ENCODE measurements at places on chromosomes 2 and 18.

DNA sequence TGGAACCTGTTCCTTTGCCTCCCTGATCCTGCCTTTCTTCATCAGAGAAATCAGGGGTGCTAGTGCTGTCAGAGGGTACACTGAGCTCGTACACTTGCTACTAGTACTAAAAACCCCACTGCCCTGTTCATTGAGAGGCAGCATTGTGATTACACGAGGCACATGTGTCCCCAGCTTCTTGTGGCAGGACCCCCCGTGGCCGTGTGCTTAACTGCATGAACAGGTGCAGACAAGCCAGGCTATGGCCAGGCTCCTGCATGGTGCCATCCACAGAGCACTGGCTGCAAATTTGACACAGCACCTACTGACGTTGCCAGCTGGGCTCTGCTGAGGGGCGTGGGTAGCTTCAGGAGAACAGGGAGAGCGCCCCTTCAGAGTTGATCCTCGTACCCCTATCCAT is 248.4 kb downstream of the GLI2 start:
- DNase-seq = no peak

- DNase-seq = no peak
Measured at GRCh38 chr2:59314031-59314766, 1073.1 kb upstream of the FANCL start.

DNA sequence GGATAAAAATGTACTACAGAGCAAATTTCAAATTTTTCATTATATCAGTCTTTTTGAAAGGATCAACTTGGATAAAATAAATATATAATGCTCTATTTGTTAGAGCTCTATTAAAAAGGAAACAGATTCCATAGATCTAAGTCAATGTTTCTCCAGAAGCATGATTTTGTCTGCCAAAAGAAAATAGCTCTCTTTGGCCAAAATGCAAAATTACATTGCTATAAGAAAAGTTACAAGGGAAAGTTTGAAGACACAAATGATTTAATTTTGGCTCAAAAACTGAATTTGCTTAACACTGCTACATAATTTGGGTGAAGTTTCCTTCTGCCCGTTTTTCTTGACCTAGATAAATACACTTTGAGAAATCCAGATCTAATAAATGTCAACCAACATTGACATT is 15.7 kb downstream of the C2orf69 start:
- DNase-seq = no peak

GRCh38 chr18:10140461-10141282 is 226.9 kb downstream of the VAPA start:
- no peak for DNase-seq

- no peak for DNase-seq
Measured at GRCh38 chr2:168600949-168601348, 144.9 kb downstream of the CERS6 start.

DNA sequence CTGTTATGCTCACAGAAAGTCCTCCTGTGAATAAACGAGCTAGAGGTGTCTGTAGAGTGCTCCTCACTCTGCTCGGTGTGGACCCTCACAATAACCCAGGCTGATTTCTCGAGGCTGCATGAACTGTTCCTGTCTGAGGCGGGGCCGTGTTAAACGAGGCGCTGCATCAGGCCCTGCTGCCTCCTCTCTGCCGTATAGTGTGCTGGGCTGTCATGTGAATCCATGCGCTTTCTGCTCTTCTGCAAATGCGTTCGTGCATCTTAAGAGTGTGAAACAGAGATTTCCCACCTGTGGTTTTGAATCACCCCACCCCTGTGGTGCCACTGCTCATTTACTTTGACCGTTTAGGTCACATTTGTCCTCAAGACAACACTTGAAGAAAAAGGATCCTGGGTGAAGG is 26.2 kb downstream of the TRAF3IP1 start:
- DNase-seq = no peak
